ENCODE measurements at places on chromosomes 4 and X.

DNA sequence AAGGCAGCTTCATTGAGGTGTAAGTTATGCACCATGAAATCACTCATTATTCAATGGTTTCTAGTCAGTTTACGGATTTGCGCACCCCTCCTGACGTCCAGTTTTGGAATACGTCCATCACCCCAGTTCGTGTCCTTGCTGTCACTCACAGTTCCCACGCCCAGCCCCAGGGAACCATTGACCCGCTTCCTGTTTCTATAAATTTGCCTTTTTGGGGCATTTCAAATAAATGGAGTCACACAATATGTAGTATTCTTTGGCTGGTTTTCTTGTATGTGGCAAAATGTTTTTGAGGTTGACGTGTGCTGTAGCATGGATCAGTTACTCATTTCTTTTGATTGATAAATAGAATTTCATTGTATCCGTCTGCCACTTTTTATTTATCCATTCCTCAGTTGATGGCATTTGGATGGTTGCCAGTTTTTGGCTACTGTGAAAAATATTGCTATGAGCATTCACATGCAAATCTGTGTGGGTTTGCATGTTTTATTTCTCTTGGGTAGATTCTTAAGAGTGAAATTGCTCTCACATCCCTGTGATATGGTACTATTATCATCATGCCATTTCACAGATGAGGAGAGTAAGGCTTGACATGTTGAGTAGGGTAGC lies 18.4 kb upstream of the SORCS2 start:
- no peak for DNase-seq

DNA sequence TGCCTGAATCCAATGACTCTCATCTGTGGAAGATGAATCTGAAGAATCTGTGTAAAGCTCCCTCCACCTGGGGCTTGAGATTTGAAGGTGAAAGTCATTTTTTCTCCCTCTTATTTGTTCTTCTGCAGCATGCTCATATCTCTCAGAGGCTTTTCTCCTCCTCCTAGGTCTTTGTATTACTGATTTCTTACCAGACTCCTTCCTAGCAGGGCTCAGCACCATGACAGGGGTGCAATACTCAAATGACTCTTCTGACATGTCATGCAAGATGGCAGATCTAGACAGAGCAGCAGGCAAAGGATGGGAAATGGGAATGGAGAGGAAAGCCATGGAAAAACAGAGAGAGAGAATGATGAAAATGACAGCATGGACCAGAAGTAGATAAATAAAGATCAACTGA lies 118.3 kb downstream of the TMA16 start:
- no peak for DNase-seq

DNA sequence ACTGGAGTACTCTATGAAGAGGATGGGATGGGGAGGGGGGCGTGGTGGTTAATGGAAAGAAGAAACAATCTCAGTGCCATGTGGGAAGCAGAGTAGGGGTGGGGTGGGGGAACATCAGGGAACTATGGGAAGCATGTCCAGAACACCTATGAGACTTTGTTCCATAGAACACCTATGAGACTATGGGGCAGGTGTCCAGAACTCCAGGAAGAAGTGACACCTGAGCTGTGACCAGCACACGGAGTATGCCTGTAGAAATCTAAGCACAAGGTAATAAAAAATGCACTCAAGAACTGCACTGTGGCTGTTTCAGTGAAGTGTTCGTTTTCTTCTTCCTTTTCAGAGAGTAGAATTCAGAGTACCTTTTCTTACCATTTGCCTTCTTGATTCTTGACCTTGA lies 704.8 kb upstream of the TENM3 start:
- DNase-seq: no peak

- DNase-seq: no peak
These were observed 771 bp upstream of the LAMTOR3 start for GRCh38 chr4:99894998-99895397.

DNA sequence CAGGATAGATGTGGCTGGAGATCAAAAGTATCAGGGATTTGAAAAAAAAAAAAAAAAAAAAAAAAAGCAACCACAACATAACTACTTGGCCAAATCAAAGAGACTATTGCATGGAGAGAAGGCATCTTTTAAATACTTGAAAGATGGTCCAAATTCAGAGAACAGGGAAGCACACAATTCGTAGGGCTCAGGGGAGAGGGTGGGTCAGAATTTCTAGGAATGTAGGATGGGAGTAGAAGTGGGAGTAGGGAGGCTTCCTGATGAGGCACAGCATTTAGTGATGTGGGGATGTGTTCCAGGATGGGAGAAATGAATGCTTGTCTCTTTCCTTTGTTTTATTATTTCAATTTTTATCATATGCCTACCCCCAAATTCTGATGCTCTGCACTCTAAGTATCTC lies 36.3 kb downstream of the RTL3 start:
- no peak for DNase-seq

Data from activated T-helper 9 cell treated with anti-CD3 and anti-CD28 coated beads, Interleukin-2, amount 50 U/mL, for 16 hours (primary cell).